ENCODE measurements at places on chromosomes 1 and 21. TPM values are rescaled to one million over a fixed set of nuclear protein-coding genes. Genes with fewer than 3 reads are reported as not detected.

ARHGAP30 gene
- total RNA-seq: 14.7 TPM

IL24 gene
- total RNA-seq: not detected

TEKT2 gene
- total RNA-seq: not detected

CENPL gene
- total RNA-seq: 4.5 TPM

EPRS1 gene
- 66.1 TPM for total RNA-seq

KPRP gene
- total RNA-seq: not detected

BLACAT1 gene
- not detected for total RNA-seq

ENSA gene
- 129 TPM for total RNA-seq

C1orf94 gene
- total RNA-seq: not detected

ARHGEF16 gene
- 1.4 TPM for total RNA-seq

FLG2 gene
- not detected for total RNA-seq

TMEM82 gene
- not detected for total RNA-seq

DPT gene
- total RNA-seq: 73.2 TPM

KLF17 gene
- total RNA-seq: 0.16 TPM

MARK1 gene
- total RNA-seq: 15.7 TPM

CFAP107 gene
- not detected for total RNA-seq

GCSAML gene
- 0.81 TPM for total RNA-seq

NR5A2 gene
- total RNA-seq: 2.0 TPM

OR10J1 gene
- total RNA-seq: not detected

ORC1 gene
- total RNA-seq: 0.96 TPM

FAM72D gene
- total RNA-seq: 0.29 TPM

RNU1-2 gene
- 7,231 TPM for total RNA-seq

GBP7 gene
- total RNA-seq: 0.21 TPM

Measured in aorta (tissue), 5 donors.